SW480 (cell line): ENCODE measurements at places on chromosomes 6 and 20.
A peak's percentile ranks its signal among the peaks of the same experiment; 100 is the strongest.

DNA sequence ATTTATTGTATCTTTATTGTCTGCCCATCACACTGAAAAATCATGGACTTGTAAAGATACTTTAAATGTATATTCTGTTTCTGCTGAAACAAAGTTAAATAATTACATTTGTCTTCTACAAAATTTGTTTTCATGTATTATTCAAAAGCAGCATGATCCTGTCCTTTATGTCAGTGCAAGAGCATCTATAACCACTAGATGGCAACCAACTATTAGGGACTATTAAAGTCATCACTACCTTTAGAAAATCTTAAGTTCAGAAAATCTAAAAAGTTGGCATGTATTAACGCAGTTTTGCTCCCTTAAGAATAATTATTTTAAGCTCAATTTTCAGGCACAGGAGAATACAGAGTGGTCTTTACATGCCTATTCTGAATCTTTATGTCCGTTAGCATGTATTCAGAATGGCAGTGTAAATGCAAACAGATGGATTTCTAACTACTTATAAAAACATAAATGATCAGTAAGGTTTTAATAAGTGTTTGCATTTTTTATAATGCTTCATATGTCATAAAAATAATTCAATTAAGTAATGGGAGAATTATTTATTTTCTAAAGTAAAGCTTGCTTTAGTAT, 17.8 kb downstream of the TMEM30A start:
- peak; percentile 46 for DNase-seq

DNA sequence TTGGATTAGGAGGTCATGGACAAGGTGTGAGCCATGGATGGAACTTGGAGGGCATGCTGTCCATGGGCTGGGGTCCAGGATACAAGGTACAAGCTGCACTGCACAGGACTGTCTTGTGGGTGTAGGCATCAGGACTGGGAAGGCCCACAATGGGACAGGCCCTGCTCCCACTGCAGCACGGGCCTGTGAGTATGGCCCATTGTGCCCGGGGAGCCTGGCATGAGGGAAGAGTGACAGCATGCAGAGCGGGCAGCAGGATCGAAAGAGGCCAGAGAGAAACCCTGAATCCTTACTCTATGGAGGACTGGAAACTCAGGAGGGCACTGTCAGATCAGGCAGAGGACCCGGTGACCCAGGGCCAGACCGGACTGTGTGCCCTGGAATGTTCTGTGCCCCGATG, 211.3 kb downstream of the PREX1 start:
- no peak for DNase-seq

- no peak for DNase-seq
Observed at GRCh38 chr6:138685257-138685656, 88.3 kb upstream of the CCDC28A start.

- no peak for DNase-seq
Observed at GRCh38 chr20:2151858-2152281, 50.2 kb downstream of the STK35 start.

DNA sequence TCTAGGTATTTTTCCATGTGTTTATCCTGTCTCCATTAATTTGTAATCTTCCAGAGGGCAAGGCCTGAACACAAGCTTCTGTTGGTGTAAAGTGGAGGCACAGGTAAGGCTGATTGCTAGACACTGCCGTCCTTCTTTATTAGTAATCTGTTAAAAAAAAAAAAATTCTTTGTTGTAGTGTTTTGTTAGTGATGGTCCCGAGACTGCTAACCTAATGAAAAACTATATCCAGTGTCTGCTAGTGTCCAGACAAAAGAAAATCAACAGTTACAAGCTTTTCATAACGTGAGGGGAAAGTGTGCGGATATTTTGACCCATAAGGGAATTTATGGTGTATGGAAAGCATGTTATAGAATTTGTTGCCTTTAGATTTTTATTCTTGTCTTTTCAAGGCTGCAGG, 4.2 kb upstream of the HIVEP1 start:
- no peak for DNase-seq

DNA sequence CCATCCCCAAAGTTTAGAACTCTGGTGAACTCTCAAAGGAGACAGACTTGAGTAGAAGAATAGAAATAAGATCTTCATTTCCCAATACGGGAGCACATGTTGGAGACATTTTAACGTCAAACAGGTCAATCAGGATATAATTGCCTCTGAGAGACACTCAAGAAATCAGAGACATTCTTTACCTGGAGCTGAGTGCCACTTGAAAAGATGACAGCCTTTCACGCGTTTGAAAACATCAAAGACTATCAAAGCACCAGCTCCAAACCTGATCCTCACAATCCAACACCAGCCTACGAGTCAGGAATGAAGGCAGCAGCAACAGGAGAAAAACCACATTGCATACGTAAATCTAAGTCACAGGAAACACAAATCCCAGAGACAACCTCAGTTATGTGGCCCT, 571.5 kb upstream of the CDH4 start:
- no peak for DNase-seq

GRCh38 chr6:74671558-74672025, 534.3 kb downstream of the COL12A1 start:
- peak; percentile 42 for DNase-seq

DNA sequence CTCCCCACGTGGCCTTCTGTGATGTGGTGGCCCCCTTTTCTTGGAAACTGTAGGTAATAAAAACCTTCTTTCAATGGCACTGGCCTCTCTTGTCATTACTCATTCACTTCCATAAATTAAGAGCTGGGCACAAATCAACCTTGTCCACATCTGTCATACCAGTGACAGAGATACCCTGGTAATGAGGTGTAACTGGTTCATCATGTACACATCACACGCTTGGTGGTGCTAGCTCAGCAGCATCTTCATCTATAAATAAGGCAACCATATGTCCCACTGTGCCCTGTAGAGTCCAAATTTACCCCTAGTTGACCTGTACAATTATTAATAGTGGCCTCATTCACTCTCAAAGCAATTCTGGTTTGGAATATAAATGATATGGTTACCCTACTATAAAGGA, 245.6 kb downstream of the HIVEP2 start:
- DNase-seq, result no peak

- DNase-seq, result no peak
Observed at GRCh38 chr6:125296471-125296870, 5.3 kb downstream of the HDDC2 start.

DNA sequence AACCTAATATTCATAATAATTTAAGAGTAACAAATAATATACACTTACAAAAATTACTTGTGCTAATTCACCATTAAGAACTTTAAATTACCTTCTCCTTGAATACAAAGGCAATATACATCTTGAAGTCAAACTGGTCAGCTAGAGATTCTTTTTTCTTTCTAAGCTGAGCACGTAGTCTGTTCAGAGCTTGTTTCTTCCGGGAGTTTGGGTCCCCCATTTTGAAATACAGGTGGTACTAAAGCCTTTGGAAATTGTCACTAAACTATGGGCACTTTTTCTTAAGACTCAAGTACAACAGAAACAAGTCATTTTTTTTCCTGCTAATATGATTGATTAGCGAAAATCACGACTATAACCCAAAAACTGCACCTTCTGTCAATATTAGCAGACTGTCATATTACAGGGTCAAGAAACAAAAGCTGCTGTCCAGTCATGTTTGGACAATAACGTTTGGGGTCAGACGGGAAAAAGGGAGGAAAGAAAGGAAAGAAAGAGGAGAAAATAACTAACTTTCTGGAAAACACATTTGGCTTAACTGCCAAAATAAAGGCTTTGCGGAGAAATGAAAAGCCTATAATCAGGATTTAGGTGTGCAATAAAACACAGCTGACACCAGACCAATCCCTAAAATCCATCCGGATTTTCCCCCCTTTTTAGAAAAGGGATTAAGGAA, 367 bp downstream of the C6orf62 start:
- DNase-seq, result no peak
